MCF 10A (cell line): ENCODE measurements at places on chromosomes 2 and 18.

DNA sequence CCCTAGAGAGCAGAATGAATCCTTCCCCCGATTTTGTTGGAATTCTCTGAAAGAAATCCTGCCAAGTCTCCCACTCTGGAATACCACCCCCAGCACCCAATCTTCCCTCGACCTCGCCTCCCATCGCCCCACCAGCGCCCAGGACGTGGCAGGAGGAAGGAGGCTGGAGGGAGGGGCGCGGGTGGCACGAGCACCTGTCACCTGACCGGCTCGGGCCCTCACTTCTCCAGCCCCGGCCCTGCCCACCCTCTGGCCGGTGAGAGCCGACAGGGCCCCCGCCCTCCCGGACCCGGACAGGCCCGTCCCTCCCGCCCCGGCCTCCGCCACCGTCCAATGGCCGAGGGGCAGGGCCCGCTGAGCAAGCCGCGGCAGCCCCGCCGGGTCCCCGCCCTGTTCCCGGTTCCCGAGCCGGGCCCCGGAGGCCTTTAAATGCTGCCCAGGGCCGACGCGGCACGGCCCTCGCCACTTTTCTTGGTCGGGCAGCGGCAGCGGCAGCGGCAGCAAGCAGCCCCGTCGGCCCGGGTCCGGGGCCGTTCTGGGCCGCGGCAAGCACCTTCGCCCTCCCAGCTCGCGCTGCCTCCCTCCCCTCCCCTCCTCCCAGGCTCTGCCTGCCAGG, at the start of gene LGALSL:
Gene LGALSL (plus strand): TSS at position 393 of the 616 bp plus-strand sequence. CDS start 384 bp downstream, outside the sequence.
- DNase-seq, result peak; percentile 66

GRCh38 chr2:199409759-199410529, 47.8 kb downstream of the SATB2 start:
- peak; percentile 8 for DNase-seq

- DNase-seq, result no peak
Observed at GRCh38 chr18:8661754-8662559, 43.4 kb upstream of the MTCL1 start.

GRCh38 chr2:20456116-20456571, 9.3 kb downstream of the RHOB start:
- no peak for DNase-seq

DNA sequence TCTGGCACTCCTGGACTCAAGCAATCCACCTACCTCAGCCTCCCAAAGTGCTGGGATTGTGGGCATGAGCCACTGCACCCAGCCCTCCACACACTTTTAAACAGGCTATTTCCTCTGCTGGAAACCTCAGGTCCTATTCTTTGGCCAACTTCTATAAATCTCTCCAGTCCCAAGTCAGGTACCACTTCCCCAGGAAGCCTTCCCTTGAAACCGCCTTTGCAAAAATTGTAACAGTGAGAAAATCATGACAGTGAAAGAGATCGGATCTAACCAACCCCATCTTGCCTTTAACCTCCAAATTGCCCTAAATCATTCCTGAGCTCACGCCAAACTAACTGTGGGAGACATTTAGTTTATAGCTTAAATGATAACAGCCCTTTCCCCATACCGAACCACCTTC, 67.3 kb upstream of the CABLES1 start:
- DNase-seq, result no peak

DNA sequence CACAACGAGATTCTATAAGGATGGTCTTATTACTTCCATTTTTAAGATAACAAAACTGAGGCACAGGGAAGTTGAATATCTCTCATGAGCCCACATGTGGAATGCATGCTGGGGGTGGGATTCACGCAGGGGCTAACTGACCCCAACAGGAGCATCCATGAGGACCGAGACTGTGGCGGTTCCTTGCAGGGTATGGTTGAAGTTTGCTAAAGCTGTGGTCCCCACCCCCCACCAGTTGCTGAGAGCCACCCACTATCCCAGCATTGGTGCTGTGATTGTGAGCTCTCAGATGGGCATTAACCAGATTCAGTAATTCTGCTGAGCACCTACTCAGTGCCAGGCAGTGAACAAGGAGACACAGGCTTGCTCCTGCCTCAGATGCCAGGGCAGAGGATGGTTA, 116.0 kb upstream of the TEX51 start:
- no peak for DNase-seq

- peak; percentile 98 for DNase-seq
Observed at GRCh38 chr2:1628893-1629292, 115.4 kb downstream of the PXDN start.

DNA sequence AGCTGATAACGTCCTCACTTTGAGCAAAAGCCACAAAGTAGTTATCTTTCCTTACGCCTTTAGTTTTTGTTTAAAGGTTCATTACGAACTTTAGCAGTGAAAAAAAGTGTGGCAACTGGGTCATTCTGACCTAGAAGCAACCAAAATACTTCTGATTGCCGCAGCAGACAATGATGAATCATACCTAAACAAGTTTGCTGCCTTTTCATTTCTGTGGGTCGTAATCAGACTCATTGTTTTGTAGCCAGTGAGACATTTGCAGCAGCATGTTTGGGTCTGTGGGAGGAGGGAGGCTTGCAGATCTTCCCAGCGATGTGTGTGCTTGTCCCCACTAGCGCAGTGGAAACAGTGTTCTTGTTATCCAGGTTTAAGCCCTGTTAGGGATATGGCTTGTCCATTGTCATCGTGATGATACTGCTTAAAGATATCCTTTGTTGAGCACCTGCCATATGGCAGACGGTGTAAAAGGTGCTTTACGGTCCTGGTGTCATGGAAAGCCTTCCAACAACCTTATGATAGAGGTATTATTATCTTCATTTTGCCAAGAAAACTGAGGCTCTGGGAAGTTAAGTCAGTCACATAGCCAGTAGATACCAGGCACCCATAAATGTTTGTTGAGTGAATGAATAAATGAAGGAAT, 1.3 kb upstream of the GREB1 start:
- DNase-seq, result peak; percentile 73

- no peak for DNase-seq
Observed at GRCh38 chr2:19854596-19855541, 46.9 kb downstream of the TTC32 start.
